NCI-H1417 treated with DMSO at 0.1 percent for 48 hours (cell line): ENCODE measurements at places on chromosomes 6 and 20.

GRCh38 chr20:64112691-64113443, 5.5 kb upstream of the NPBWR2 start:
- no peak for DNase-seq

- no peak for DNase-seq
These were observed 32.0 kb upstream of the AKAP7 start for GRCh38 chr6:131103296-131103695.

DNA sequence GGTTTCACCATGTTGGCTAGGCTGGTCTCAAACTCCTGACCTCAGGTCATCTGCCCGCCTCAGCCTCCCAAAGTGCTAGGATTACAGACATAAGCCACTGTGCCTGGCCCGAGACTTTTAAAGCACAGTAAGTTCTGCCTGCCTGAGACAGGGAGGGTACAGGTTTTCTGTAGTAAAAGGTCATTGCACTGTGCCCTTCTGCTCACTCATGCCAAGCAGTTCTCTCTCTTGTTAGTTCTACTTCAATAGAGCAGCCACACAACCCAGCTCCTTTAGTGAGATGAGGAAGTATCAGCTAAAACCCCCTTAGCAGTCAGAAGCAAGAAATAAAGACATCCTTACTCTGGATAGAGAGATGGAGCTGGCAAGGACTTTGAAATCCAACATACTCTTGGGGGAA, 52.4 kb upstream of the ARMH2 start:
- no peak for DNase-seq

- DNase-seq: peak; percentile 81
These were observed 8.3 kb downstream of the CCM2L start for GRCh38 chr20:32018269-32019155.

GRCh38 chr6:54074109-54074508, 37.1 kb upstream of the MLIP start:
- no peak for DNase-seq

DNA sequence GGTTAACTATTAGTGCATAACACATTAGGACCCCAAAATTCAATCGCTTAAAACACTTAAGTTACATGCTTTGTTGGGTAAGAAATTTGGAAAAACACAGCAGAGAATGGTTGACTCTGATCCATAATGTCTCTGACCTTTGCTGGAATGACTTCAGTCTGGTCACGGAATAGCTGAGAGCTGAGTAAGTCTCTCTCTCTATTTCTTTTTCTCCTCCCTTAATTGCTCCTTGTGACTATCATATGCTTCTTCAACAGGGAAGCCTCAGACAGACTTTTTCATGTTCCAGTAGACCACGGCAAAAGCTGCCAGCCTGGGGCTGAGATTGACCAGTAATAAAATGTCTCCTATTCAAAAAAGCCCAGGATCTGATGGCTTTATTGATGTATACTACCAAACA, 4.8 kb downstream of the OR12D1 start:
- no peak for DNase-seq

DNA sequence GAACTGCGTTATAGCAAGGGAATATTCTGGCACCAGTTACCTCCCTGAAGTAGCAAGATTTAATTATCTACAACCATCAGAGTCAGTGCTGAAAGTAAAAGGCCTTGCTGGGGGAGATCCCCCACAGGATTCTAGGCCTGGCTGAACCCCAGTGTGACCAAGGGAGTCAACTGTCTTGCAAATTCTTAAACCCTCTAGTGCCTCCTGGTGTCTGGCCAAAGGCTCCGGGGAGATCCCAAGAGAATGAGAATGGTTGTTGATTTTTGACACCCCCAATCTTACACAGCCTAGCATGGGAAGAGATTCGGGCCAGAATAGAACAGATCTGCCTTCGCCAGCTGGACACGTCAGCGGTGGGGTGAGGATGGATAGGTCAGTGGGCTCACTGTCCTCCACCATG, 179.4 kb downstream of the ERMARD start:
- no peak for DNase-seq
